ENCODE measurements at places on chromosomes 5 and 9. TPM values are rescaled to one million over a fixed set of nuclear protein-coding genes. Genes with fewer than 3 reads are reported as not detected.

PCDHB2 gene
- total RNA-seq: not detected

GRCh38 chr5:175887463-175887862 lies 16.1 kb downstream of the CPLX2 start:
- DNase-seq: no peak

DNA sequence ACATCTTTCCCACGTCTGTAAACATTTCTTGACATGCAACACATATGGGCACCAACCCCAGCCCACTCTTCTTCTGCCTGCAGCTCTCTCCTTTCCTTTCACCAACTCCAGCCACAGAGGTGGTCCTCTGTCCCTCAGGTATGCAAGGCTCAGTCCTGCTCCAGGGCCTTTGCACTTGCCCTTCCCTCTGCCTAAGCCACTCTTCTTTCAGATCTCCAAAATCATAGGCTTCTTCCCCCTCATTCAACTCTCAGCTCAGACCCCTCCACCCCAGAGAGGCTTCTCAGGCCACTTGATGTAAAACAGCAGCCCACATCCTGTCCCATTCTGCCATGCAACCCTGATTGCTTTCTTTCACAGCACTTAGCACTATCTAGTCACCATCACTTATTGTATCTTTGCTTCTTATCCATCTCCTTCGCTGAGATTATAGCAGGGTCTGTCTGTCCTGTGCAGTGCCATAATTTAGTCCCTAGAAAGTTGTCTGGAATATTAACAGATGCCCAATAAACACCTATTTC lies 3.4 kb downstream of the LIFR start:
- DNase-seq: no peak

DNA sequence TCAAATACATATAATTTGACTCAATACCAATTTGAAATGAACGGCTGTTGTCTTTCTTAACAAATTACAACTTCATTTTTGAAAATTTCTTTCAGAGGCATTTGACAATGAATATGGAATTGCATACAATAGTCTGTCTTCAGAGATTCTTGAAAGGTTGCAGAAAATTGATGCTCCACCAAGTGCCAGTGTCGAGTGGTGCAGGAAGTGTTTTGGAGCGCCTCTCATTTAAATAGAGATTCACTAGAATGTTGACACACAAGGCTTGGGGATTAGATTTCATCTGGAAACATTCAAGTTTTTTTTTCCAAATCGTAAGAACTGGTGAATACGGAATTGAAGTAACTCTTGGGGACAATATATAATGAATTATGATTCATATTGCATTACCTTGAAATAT lies 8.1 kb downstream of the RPS6 start:
- DNase-seq: no peak

All from Calu3 (cell line).